ENCODE measurements at places on chromosomes 16 and 17.

DNA sequence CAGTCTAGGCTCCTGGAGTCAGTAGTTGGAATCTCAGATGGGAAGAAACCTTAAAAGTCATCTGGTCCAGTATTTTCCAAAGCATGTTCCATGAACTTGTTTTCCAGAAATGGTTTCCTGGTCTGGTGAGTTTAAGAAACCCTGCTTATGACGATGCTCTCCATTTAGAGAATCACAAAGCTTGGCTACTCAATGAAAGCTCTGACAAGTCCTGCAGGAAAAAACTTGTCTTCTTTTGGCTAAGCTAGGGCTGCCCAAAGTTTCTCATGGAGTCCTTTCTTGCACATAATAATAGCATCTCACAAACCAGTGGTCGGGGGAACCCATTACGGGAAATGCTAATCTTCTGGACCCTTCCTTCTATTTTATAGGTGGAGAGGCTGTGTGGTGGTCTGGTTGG, 5.5 kb upstream of the NKD1 start:
- peaks cover 6% of the 10 kb centered on the region for H3K4me1 ChIP-seq
- H3K4me3 ChIP-seq = no peak overlapping the region
- H3K27me3 ChIP-seq = peaks cover 39% of the 10 kb centered on the region
- no peak overlapping the region for H3K27ac ChIP-seq

GRCh38 chr17:69468207-69468606, 53.7 kb downstream of the MAP2K6 start:
- no peaks in the 10 kb centered on the region for H3K4me1 ChIP-seq
- peaks cover 22% of the 10 kb centered on the region for H3K36me3 ChIP-seq
- H3K27ac ChIP-seq = no peak overlapping the region
- H3K27me3 ChIP-seq = no peaks in the 10 kb centered on the region

- no peak for ATAC-seq
- peaks cover 30% of the 10 kb centered on the region for H3K36me3 ChIP-seq
- H3K4me3 ChIP-seq = peak overlapping the region; percentile 96
Measured at GRCh38 chr17:40097931-40098845, 2.2 kb downstream of the NR1D1 start.

DNA sequence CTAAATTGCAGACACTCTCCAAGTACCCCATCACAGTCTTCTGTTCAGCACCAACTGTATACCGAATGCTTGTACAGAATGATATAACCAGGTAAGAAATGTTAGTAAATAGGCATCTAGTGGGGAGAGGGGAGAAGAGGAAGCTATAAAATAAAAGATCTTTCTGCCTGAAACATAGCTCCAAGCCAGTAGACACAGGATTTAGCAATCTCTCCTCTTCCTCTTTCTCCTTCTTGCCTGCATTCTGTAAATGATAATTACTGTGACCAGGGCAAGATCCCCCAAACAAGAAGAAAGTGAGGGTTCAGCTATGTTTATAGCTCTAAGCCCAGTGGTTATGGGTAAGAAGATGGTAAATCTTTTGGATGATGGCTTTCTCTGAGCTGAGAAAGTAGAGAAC, 17.9 kb downstream of the ACSM3 start:
- H3K27me3 ChIP-seq = no peaks in the 10 kb centered on the region
- no peak overlapping the region for H3K4me3 ChIP-seq
- no peaks in the 10 kb centered on the region for H3K4me1 ChIP-seq
- H3K36me3 ChIP-seq = no peaks in the 10 kb centered on the region
- no peak overlapping the region for H3K27ac ChIP-seq

DNA sequence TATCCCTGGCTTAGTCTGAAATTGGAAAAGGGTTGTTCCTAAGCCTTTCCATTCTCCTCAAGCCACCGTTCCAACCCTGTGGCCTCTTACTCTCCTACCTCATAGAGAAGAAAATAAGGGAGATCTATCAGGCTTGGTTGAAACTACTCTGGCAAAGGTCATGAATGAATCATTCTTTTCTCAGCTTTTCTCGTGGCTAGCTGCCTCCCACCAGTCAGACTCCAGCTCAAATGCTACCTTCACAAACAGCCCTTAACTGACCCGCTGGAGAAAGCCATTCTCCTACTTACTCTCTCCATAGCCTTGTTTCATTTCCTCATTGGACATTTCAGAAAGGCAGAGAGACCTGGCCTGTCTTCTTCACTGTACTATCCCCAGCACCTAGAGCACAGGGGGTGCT, 8.9 kb downstream of the MYH10 start:
- H3K27me3 ChIP-seq = peaks cover 40% of the 10 kb centered on the region
- peaks cover 17% of the 10 kb centered on the region for H3K4me1 ChIP-seq
- H3K4me3 ChIP-seq = no peak overlapping the region
- peak; percentile 78 for ATAC-seq
- H3K27ac ChIP-seq = no peak overlapping the region
- no peaks in the 10 kb centered on the region for H3K36me3 ChIP-seq

DNA sequence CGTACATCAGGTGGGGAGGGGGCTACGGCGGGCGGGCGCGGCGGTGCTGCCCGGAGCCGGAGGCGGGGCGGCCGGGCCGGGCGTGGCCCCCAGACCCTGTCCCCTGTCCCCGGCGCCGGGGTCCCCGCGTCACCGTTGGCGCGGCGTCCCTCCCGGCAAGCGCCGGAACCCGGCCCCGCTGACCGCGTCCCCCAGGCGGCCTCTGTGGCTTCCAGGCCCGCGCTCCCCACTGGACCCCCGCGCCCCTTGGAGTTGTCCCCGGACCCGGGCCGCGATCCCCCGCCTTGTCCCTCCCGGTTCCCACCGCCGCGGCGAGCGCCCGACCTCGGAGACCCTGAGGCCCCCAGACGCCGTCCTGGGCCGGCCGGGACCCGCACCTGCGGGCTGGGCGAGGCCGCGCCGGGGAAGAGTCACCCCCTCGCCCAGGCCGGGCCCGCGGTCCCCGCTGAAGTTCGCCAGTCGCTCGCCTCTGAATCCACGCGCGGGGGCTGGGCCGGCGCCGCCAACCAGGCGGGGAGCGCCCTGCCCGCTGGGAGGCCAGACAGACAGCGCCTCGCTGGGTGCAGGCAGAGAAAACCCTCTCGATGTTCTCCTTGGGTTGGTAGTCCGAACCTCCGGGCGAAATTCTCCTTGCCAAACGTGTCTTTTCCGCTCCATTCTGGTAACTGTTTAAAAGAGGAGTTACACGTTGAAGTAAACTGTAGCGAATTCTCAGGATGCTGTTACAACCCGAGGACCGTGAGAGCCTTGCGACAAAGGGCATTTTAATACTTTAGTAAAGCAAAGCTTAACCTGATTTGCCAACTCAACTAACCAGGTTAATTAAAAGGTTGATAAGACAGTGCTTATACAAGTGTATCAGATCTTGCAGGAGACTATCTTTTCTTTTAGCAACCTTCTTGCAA, 761 bp downstream of the GAN start:
- H3K36me3 ChIP-seq = peaks cover 12% of the 10 kb centered on the region
- ATAC-seq = peak; percentile 71
- peaks cover 40% of the 10 kb centered on the region for H3K4me1 ChIP-seq
- no peaks in the 10 kb centered on the region for H3K27me3 ChIP-seq
- H3K4me3 ChIP-seq = peak overlapping the region; percentile 90
- H3K27ac ChIP-seq = peak overlapping the region; percentile 51
